ENCODE measurements at places on chromosomes 13 and 19.

GRCh38 chr19:19775891-19776205 lies 42.9 kb upstream of the ZNF14 start:
- no peak for DNase-seq

GRCh38 chr19:872266-872951 lies 12.9 kb downstream of the CFD start:
- no peak for DNase-seq

GRCh38 chr19:29413435-29413834 lies 112.4 kb upstream of the VSTM2B start:
- DNase-seq, result no peak

DNA sequence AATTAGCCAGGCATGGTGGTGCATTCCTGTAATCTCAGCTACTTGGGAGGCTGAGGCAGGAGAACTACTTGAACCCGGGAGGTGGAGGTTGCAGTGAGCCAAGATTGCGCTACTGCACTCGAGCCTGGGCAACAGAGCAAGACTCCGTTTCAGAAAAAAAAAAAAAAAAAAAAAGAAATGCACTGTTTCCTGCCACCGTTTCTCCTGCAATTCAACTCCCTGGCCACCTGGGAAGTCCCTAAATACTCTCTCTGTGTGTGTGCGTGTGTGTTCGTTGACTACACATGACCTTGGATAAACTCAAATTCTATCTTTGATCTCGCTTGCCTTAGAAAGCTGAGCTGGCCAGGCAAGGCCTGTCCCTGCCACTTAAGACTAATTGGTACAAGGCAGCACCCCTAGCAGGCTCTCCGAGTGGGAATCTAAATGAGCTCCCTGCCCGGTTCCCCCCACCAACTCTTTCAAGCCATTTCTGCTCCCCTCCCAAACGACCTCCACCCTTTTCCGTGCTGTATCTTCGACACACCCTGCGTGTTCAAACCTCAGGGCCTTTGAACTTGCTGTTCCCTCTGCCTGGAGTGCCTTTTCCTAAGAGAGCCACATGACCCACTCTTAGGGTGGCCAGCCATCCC lies 5.2 kb upstream of the BCAT2 start:
- no peak for DNase-seq

- DNase-seq, result no peak
Measured at GRCh38 chr13:48528720-48529119, 4.2 kb downstream of the RCBTB2 start.
